ENCODE measurements at places on chromosomes 6 and 20.

- DNase-seq: no peak
These were observed 732 bp downstream of the HRH3 start for GRCh38 chr20:62219101-62219991.

DNA sequence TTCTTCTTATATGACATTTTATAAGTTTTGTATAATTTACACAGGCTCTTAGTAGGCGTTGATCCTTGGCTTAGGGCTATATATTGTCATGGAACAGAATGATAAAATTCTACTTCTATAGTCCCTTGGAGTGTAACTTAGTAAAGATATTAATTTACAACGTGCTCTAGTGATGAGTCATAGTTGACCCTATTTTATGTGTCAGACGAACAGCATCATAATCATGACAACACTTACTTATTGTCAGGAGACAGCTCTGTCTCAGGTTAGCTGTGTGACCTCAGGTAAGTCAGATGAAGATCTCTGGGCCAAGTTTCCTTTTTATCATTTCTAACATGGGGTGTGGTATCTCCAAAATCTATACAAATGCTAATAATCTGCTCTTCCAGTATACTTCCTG lies 473.5 kb downstream of the UTRN start:
- no peak for DNase-seq

- DNase-seq: no peak
These were observed 492.6 kb downstream of the CD83 start for GRCh38 chr6:14610141-14610540.

DNA sequence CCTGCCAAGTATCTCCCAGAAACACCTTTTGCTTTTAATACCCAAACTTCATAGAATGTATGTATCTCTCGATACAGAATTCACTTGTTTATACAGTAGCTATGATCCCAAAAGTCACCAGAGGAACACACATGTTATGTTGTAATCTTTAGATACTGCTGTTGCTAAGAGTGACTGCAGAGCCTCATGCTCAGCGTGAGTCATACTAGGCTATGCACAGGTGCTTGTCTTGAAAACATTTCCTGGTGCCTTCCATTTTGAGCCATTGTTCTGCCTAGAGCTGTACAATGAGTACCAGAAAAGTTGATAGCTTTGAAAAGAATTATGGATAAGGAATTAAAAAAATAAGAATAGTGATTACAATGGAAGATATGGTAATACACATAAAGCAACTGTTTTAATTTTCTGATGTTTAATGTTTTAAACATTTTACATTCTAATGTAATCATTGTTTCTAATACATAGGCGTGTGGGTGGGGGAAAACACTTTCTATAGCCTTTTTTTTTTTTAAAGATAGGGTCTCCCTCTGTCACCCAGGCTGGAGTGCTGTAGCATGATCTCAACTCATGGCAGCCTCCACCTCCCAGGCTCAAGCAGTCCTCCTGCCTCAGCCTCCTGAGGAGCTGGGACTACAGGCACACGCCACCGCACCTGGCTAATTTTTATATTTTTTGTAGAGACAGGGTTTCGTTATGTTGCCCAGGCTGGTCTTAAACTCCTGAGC lies 79.4 kb downstream of the CD24 start:
- no peak for DNase-seq

DNA sequence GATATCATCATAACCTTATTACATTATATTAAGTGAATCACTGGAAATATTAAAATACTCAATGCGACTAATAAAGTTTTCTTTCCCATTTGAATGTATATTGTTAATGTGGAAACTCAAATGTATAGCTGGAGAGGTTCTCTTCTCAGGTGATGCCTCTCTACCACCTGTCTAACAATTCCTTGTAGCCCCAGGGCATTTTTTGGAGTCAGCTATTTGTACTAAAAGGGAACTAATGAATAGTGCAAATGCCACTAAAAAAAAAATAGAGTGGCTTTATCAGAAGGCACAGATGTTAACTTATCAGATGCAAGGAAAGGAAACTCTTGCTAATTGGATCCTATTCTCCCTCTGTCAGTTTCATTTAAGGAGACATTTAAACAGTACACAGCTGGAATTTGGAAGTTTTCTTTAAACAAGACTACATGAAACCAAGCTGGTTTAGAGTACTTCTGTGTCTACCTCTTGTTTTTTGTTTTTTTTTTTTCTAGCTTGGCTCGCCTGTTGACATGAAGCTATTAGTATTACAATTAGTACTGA lies 897.0 kb upstream of the SLC35B3 start:
- DNase-seq: no peak

DNA sequence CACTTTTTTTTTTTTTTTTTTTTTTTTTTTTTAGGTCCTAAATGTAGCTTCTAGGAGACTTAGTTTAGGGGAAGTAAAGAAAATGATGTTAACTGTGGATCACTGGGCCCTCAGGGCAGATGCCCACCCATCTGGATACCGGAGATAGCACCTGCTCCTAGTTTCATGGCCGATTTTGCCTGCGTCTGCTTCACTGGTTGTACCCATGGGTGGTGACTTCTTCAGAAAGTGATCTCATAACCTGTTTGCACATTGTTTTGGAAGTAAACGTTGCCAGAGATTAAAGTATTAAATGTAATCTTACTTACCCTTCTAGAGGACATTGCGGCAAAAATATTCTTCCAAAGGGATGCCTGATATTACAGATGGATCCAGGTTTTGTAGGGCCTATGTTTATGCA lies 79.8 kb upstream of the SGK1 start:
- DNase-seq: no peak

DNA sequence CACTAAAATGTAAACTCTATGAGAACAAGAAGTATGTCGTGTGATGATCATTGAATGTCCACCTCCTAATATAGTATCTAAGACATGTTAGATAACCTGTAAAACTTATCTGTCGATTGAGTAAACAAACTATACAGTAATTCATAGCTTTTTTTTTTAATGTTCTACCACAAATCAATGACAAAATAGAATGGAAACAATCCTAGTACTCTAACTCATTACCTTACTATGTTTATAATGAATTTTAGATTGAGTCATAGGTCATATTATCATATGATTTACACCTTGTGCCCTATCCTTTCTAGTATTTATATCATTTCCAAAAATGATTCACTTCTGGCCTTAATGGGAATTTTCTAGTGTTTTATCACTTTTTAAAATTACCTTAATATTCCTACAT lies 6.1 kb downstream of the VTA1 start:
- no peak for DNase-seq

DNA sequence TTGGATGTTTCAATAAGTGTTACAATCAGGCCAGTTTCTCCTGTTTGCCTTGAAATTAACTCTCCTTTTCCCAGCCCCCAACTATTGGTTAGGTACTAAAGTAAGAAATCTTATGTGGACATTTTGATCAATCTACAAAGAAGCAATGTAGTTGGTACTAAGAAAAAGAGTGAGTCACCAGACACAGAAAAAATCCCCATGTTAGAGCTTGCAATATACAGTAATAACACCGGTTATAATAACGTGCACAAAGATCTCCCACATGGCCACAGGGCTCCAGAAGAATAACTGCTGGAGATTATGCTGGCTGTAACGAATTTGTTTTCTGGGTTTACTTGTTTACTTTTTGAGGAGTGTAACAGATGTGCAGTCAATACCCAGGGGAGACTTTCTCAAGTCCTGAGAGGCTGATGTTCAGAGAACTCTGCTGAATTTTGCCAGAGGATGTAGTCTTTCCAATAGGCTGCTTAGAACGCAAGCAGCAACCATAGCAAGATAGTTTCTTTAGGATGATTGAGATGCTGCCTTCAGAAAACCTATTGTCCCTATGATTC lies 166.2 kb upstream of the SPACA1 start:
- DNase-seq: no peak
